GM12892 (cell line): ENCODE measurements at places on chromosomes 5 and 9.

GRCh38 chr5:169424279-169424655, 123.3 kb upstream of the SLIT3 start:
- DNase-seq = no peak

DNA sequence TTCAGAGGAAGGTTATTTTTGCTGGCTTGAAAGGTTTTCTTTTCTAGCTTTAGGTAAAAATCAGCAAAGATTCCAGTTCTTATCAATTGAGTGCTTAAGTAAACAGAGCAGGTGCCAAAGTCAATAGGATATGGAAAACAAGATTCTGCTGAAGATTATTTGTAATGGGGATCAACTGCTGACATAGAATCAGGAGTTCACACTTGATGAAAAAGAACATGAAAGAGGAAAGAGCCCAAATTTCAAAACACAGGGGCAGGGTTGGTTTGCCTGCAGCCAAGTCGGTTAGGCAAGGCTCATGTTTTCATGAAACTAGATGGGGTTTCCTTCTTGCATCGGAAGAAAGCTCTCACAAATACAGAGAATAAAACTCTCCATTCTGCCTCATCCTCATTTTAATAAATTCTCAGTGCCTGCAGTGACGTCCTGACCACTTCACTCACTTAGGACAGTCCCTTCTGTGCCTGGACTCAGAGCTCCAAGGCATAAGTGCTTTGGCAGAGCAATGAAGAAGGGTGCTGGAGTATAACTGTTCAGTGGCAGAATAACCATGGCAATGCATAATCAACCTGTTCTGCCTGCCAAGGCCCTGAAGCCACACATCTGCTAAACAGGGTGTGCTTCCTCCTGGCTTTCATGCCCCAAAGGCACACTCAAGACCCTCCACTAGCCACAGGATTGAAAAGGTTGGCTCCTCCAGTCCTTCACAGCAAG, 179.6 kb downstream of the GNAQ start:
- no peak for DNase-seq

GRCh38 chr9:27519466-27520465, 4.3 kb upstream of the IFNK start:
- DNase-seq = no peak

GRCh38 chr5:79201206-79201605, 34.7 kb upstream of the JMY start:
- no peak for DNase-seq

DNA sequence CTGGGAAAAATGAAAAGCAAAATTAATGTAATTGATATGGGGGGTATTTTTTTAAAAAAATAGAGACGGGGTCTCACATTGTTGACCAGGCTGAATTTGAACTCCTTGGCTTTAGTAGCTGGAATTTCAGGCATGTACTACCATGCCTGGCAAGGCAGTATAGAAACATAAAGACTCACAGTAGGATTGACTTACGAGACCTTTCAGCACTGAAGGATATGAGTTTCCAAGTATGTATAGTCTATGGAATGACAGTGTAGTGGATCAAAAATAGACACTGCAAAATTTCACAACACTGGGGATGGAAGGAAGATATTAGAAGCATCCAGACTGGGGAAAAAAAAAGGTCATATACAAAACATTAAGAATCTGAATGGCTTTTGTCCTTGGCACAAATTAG, 6.8 kb downstream of the DCP2 start:
- no peak for DNase-seq

GRCh38 chr9:134778841-134779411, 101.7 kb upstream of the FCN2 start:
- no peak for DNase-seq

- no peak for DNase-seq
Measured at GRCh38 chr5:127563136-127563535, 45.7 kb downstream of the PRRC1 start.

GRCh38 chr5:159045165-159045811, 54.4 kb downstream of the EBF1 start:
- no peak for DNase-seq

DNA sequence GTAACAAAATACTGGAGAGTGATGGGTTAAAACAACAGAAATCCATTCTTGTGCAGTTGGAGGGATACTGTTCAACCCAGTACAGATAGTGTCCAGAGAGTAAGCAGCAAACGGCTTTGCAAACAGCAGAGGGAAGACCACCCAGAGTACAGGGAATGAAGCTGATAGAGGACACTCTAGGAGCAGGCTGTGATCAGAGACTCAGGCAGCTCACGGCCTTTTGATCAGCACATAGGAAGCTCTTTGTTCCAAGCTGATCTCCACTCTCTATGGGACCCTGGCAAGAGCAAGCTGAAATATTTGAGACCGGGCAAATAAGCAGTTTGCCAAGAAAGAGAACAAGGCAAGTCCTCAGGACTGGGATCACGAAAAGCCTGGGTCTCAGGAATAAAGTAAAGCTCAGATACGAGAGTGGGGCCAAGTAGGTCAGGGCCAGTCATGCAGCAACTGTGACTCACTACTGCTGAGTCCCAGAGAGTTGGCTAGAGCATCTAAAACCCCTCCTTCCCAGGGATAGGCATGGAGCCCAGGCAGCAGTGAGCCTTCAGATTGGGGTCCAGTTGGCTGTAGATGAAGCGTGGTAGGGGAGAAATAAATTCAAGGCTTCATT, 52.4 kb downstream of the MELK start:
- no peak for DNase-seq

- DNase-seq = no peak
Measured at GRCh38 chr5:388266-389196, 54.4 kb upstream of the EXOC3 start.
